NCI-H510A treated with DMSO at 0.1 percent for 48 hours (cell line): ENCODE measurements at places on chromosomes 13 and 19.
A peak's percentile ranks its signal among the peaks of the same experiment; 100 is the strongest.

DNA sequence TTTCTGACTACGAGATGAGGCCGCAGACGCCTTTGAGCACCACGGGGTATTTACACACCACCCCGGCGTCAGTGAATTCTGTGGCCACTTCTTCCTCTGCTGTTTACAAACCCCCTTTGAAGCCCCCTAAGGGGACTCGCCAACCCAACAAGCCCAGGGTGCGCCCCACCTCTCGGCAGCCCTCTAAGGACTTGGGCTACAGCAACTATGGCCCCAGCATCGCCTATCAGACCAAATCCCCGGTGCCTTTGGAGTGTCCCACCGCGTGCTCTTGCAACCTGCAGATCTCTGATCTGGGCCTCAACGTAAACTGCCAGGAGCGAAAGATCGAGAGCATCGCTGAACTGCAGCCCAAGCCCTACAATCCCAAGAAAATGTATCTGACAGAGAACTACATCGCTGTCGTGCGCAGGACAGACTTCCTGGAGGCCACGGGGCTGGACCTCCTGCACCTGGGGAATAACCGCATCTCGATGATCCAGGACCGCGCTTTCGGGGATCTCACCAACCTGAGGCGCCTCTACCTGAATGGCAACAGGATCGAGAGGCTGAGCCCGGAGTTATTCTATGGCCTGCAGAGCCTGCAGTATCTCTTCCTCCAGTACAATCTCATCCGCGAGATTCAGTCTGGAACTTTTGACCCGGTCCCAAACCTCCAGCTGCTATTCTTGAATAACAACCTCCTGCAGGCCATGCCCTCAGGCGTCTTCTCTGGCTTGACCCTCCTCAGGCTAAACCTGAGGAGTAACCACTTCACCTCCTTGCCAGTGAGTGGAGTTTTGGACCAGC, 5.3 kb downstream of the SLITRK5 start:
- DNase-seq, result no peak

DNA sequence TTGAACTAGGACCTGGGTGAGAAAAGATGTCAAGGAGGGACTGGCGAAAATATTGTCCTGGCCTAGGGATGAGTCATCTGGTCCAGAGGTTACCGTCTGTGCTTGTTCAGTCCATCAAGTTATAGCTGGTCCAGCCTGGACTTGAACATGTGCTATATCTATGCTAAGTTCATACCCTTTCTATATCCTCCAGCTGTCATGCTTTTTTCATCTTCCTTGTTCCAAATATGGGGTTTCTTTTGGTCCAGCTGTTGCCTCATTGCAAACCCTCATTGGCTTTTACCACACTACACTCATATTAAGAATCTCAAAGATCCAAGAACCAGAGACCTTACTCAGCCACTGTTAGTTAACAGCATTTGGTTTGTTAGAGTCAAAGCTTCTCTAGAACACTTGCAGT, 19.1 kb upstream of the KLF12 start:
- no peak for DNase-seq

- DNase-seq, result peak; percentile 24
Observed at GRCh38 chr13:90968166-90968904, 379.2 kb upstream of the MIR17HG start.

- no peak for DNase-seq
Observed at GRCh38 chr19:35013041-35013819, 13.1 kb downstream of the GRAMD1A start.

- peak; percentile 29 for DNase-seq
Observed at GRCh38 chr19:13684021-13684420, 80.3 kb upstream of the MRI1 start.

- no peak for DNase-seq
Observed at GRCh38 chr13:111953546-111954178, 113.3 kb upstream of the SOX1 start.

GRCh38 chr13:27659145-27659865, 37.6 kb downstream of the POLR1D start:
- DNase-seq, result no peak

GRCh38 chr13:26759907-26760831, at the start of gene GPR12:
Gene GPR12, minus strand, starts transcription at chr13:26760786. Its CDS starts 959 bp downstream, at chr13:26759827.
- DNase-seq, result no peak

- DNase-seq, result no peak
Observed at GRCh38 chr13:108383667-108384066, 114.1 kb downstream of the TNFSF13B start.

GRCh38 chr19:4916292-4917082, 7.2 kb downstream of the UHRF1 start:
- no peak for DNase-seq

- no peak for DNase-seq
Observed at GRCh38 chr13:39765801-39766463, 110.5 kb downstream of the COG6 start.

GRCh38 chr13:91045351-91046034, 302.0 kb upstream of the MIR17HG start:
- DNase-seq, result peak; percentile 20

- no peak for DNase-seq
Observed at GRCh38 chr13:47592256-47592655, 408.8 kb downstream of the SUCLA2 start.

- DNase-seq, result no peak
Observed at GRCh38 chr13:45055902-45056648, 64.2 kb upstream of the GTF2F2 start.

- DNase-seq, result no peak
Observed at GRCh38 chr13:107190065-107190464, 622.1 kb upstream of the ARGLU1 start.

DNA sequence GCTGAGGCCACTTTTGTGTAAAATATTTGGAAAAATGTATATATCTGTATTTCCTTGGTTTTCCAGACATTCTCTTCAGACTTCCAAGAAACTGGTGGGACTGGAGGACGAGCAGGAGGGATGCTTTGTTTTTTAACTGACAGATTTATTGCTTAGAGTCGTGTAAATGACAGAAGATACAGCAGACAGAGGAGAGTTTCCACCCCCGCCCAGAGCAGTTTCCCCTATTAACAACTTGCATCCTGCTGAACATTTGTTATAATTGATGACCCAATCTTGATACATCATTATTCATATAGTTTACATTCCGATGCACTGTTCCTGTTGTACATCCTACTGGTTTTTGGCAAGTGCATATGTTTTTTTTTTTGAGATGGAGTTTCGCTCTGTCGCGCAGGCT, 7.1 kb upstream of the DOCK6 start:
- DNase-seq, result no peak

- no peak for DNase-seq
Observed at GRCh38 chr13:44796597-44797490, 192.4 kb downstream of the NUFIP1 start.

DNA sequence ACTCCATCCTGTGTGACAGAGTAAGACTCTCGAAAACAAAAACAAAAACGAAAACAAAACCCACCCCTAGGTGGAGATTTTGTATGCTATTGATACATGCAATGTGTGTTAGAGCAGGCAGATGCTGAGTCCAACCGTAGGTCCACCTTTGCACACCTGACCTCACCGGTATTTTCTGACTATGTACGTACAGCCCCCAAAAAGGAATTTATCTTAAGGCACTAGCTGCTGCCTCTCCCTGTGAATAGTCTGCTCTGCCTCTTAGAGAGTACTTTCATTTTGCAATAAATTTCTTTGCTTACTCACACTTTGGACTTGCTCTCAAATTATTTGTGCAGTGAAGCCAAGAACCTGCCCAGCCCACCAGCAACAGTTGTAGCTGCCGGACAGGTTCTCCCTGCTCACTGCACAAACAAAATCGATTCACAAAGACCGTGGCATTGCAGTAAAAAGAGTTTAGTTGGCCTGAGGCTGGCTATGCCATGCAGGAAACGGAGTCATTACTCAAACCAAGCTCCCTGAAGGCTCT, 8.2 kb upstream of the ZNF77 start:
- peak; percentile 68 for DNase-seq

- peak; percentile 98 for DNase-seq
Observed at GRCh38 chr13:98416408-98416807, 160.5 kb downstream of the STK24 start.

DNA sequence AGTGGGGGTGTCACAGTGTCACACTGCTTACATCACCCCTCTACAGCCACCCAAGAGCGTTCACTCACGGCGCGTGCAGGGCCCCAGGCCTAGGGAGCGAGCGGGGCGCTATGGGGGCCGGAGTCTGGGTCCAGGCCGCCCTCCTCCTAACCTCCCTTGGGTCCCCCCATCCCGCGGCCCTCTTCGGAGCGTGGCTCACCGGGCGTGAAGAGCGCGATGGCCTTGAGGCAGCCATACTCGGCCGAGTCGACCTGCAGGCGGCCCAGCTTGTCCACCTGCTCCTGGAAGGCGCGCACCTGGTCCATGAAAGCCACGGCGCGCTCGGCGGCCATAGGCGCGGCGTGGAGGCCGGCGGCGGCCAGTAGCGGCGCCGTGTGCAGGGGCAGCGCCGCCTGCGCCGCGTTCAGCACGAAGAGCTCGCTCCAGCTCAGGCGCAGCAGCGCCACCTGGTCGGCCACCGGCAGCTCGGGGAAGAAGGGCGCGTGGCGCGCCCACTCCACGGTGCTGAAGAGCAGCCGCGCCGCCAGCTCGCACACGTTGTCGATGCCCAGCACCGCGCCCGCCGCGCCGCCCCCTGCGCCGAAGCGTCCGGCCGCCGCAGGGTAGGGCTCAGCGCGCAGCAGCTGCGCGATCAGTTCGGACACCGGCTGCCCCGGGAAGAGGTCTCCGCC, 9.4 kb downstream of the OCEL1 start:
- peak; percentile 56 for DNase-seq

GRCh38 chr13:49304763-49305700, 57.3 kb downstream of the CDADC1 start:
- peak; percentile 7 for DNase-seq

DNA sequence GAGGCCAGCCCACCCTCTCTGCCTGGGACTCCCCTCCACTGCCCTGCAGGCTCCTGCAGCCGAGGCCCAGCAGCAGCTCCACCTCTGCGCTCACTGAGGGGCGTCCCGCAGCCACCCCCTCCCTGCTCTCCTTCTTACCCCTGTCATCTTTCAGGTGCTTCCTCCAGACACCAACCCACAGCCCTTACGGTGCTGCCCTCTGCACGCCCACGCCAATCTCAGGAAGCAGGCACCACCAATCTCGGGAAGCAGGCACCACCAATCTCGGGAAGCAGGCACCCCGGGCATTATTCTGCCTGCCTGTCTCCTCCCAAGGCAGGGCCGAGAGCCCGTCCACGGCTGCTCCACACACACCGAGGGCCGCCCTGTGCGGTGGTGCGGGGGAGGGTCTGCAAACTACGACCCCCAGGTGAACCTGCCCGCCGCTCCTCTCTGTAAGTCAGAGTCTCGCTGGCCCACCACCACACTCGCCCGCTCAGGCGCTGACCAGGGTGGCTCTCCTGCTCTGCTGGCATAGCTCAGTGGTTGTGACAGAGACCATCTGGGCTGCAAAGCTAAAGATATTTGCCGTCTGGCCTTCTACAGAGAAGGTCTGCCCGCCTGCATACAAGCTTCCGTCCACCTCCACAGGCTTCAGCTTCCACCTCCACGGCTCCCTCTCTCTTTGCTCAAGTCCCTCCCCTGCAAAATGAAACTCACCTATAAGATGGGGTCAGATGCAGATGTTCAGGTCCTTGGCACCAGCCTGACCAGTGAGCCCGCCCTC, 2.9 kb downstream of the LSM7 start:
- DNase-seq, result no peak

DNA sequence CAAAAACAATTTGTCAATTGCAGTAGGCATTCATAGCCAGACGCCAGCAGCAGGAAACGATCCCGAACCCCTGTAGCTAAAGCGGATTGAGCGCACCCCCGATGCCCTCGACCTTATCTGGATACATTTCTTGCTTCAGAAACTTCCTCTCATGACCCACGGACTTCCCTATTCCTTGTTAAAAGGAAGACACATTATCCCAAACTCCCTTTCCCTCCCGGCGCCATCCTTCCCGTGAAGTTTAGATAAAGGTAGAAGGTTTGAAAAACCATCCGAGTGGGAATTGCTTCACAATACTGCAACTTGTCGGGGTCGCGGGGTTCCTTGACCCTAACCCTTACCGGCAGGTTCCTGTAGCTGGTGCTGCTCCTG, 977 bp downstream of the PCDH20 start:
- DNase-seq, result no peak

- DNase-seq, result peak; percentile 42
Observed at GRCh38 chr13:27953676-27954405, 15.3 kb downstream of the CDX2 start.

DNA sequence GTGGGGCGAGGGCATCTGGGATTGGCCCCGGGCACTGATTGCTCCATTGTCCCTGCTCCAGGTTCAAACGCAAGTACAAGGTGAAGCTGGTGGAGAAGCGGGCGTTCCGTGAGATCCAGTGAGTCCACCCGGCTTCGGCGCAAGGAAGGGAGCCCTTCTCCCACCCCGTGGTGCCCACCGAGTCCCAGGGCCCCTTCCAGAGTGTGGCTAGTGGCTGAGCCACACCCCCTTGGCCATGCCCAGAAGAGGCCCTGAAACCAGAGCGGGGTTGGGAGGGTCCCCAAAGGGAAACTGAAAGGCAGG, 11.2 kb downstream of the NOP53 start:
- DNase-seq, result no peak

GRCh38 chr13:51934461-51935087, 72.8 kb downstream of the CCDC70 start:
- DNase-seq, result no peak

- no peak for DNase-seq
Observed at GRCh38 chr19:5540208-5540607, 27.5 kb downstream of the TINCR start.

- DNase-seq, result no peak
Observed at GRCh38 chr19:36215276-36216123, 594 bp downstream of the ZNF146 start.

- DNase-seq, result no peak
Observed at GRCh38 chr19:3145909-3146676, 10.3 kb downstream of the GNA15 start.

DNA sequence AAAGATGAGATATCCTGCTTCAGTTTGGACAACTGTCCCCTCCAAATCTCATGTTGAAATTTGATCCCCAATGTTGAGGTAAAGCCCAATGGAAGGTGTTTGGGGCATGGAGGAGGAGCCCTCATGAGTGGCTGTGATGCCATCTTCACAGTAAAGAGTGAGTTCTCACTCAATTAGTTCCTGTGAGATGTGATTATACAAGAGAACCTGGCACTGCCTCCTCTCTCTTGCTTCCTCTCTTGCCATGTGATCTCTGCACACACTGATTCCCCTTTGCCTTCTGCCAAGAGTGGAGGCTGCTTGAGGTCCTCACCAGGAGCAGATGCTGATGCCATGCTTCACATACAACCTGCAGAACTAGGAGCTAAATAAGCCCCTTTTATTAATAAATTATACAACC, 86.9 kb downstream of the HSPH1 start:
- no peak for DNase-seq

DNA sequence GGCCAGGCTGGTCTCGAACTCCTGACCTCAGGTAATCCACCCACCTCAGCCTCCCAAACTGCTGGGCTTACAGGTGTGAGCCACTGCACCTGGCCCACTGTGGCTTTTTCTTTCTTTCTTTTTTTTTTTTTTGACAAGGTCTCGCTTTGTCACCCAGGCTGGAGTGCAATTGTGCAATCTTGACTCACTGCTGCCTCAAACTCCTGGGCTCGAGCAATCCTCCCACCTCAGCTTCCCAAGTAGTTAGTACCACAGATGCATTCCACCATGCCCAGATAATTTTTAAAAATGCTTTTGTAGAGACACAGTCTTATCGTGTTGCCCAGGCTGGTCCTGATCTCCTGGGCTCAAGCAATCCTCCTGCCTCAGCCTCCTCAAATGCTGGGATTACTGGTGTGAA, 12.1 kb upstream of the FCGBP start:
- DNase-seq, result no peak

GRCh38 chr13:34019870-34020269, 201.9 kb downstream of the RFC3 start:
- peak; percentile 6 for DNase-seq
